ENCODE measurements at places on chromosomes 7 and 10.

- H3K4me1 ChIP-seq = peaks cover 5% of the 10 kb centered on the region
- no peaks in the 10 kb centered on the region for H3K36me3 ChIP-seq
- H3K4me3 ChIP-seq = no peak overlapping the region
Observed at GRCh38 chr7:84088802-84089201, 105.8 kb downstream of the SEMA3A start.

GRCh38 chr7:71017602-71018001, 114.3 kb upstream of the GALNT17 start:
- no peak overlapping the region for H3K4me3 ChIP-seq
- H3K4me1 ChIP-seq = no peaks in the 10 kb centered on the region
- no peaks in the 10 kb centered on the region for H3K27me3 ChIP-seq
- H3K27ac ChIP-seq = no peak overlapping the region
- H3K36me3 ChIP-seq = no peaks in the 10 kb centered on the region

DNA sequence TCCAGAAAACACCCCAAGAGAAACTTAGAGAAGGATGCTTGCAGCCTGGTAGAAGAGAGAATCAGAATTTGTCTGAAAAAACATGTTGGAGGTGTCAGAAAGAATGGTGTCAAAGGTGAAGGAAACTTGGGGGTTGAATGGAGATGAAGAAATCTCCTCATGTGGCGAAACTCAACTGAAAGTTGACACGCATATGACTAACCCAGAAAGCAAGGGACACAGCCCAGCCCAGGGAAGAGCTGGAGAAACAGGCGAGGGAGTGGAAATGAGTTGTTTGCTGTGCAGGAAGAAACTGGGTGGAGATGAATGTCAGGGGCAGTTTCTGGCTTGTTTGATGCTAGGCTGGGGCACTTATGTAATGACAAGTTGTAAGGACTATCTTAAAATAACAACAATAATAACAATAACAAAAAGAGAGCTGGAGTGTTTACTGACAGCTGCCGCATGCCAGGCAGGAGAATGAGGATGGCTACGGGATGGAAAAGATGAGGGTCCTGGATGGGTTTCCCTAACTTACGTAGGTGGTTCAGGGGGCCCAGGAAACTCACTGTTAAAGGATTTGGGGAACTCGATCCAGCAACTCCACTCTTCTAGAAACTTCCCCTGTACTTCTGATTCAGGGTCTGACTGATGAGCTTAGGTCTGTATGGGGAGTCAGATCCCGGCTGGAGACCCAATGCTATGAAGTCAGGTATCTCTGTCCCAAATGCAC, 57.4 kb downstream of the MAP3K8 start:
- DNase-seq = no peak
- H3K36me3 ChIP-seq = no peaks in the 10 kb centered on the region
- H3K4me3 ChIP-seq = no peak overlapping the region
- no peaks in the 10 kb centered on the region for H3K4me1 ChIP-seq

- no peaks in the 10 kb centered on the region for H3K36me3 ChIP-seq
- H3K27me3 ChIP-seq = peaks cover 2% of the 10 kb centered on the region
- no peaks in the 10 kb centered on the region for H3K4me1 ChIP-seq
- no peak overlapping the region for H3K27ac ChIP-seq
- H3K4me3 ChIP-seq = no peak overlapping the region
- DNase-seq = no peak
Observed at GRCh38 chr10:77392236-77392721, 245.3 kb downstream of the KCNMA1 start.

- no peak for DNase-seq
- peaks cover 17% of the 10 kb centered on the region for H3K36me3 ChIP-seq
- H3K4me3 ChIP-seq = no peak overlapping the region
- no peaks in the 10 kb centered on the region for H3K27me3 ChIP-seq
Observed at GRCh38 chr10:97673736-97674525, 13.1 kb downstream of the AVPI1 start.

DNA sequence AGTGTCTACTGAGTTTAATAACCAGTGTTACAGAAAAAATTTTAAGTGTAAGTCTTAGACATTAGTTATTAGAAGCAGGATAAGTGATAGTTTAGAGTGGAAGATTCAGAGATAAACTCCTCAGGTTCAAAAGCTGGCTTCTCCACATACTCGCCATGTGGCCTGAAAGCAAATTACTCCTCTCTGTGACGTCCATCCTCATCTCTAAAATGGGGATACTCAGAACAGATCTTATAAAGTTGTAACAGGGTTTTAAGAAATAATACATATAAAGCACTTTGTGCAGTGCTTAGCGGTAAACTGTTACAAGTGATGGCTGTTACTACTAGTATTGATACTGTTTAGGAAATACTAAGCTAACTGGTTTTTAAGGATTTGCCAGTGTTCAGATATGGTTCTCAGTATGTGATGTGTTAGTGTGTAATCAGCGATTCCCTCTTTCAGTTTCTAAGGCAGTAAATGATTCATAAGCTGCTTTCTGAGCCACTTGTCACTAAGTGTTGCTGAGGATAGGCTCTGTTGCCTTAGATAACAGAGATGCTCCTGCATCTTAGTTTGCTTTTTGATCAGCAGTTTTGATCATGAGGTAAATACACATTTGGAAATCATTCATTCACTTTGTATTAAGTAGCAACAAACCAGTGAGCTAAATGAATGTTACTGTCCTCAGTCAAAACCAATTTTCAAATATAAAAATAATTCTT, 58.7 kb downstream of the CYP51A1 start:
- no peak overlapping the region for H3K27ac ChIP-seq
- no peaks in the 10 kb centered on the region for H3K27me3 ChIP-seq
- no peaks in the 10 kb centered on the region for H3K4me1 ChIP-seq
- no peak overlapping the region for H3K4me3 ChIP-seq
- DNase-seq = no peak
- peaks cover 35% of the 10 kb centered on the region for H3K36me3 ChIP-seq

DNA sequence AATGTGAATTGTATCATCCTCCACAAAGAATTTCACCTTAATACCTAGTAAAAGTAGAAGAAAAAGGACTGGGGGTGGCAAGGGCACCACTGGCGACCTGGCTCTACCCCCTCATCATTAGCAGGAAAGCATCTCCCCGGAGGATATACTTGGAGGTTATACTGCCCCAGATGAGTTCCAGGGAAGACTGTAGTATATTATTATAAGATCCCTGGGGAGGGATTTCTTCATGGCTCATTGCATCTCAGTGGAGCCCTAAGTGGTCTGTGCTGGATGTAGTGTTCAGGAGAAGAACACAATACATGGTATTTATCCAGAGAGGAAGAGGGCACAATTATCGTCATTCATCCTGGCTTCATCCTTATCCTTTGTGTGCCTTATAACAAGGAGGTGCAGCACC, 14.2 kb upstream of the DYNC1I1 start:
- H3K4me3 ChIP-seq = no peak overlapping the region
- H3K27ac ChIP-seq = no peak overlapping the region
- H3K27me3 ChIP-seq = no peaks in the 10 kb centered on the region
- H3K4me1 ChIP-seq = no peaks in the 10 kb centered on the region
- H3K36me3 ChIP-seq = no peaks in the 10 kb centered on the region
- DNase-seq = no peak

GRCh38 chr10:3704565-3705325, 80.3 kb downstream of the KLF6 start:
- H3K4me1 ChIP-seq = no peaks in the 10 kb centered on the region
- no peaks in the 10 kb centered on the region for H3K36me3 ChIP-seq
- no peak overlapping the region for H3K27ac ChIP-seq
- H3K27me3 ChIP-seq = no peaks in the 10 kb centered on the region
- H3K4me3 ChIP-seq = no peak overlapping the region

GRCh38 chr10:129626309-129626708, 159.3 kb downstream of the MGMT start:
- H3K36me3 ChIP-seq = peaks cover 4% of the 10 kb centered on the region
- H3K4me1 ChIP-seq = no peaks in the 10 kb centered on the region
- H3K27me3 ChIP-seq = no peaks in the 10 kb centered on the region
- no peak overlapping the region for H3K27ac ChIP-seq
- no peak overlapping the region for H3K4me3 ChIP-seq

DNA sequence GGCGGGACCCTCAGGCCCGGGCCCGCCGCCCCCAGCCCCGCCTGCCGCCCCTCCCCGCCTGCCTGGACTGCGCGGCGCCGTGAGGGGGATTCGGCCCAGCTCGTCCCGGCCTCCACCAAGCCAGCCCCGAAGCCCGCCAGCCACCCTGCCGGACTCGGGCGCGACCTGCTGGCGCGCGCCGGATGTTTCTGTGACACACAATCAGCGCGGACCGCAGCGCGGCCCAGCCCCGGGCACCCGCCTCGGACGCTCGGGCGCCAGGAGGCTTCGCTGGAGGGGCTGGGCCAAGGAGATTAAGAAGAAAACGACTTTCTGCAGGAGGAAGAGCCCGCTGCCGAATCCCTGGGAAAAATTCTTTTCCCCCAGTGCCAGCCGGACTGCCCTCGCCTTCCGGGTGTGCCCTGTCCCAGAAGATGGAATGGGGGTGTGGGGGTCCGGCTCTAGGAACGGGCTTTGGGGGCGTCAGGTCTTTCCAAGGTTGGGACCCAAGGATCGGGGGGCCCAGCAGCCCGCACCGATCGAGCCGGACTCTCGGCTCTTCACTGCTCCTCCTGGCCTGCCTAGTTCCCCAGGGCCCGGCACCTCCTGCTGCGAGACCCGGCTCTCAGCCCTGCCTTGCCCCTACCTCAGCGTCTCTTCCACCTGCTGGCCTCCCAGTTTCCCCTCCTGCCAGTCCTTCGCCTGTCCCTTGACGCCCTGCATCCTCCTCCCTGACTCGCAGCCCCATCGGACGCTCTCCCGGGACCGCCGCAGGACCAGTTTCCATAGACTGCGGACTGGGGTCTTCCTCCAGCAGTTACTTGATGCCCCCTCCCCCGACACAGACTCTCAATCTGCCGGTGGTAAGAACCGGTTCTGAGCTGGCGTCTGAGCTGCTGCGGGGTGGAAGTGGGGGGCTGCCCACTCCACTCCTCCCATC, 82.7 kb downstream of the PAX2 start:
- peaks cover 21% of the 10 kb centered on the region for H3K27me3 ChIP-seq
- DNase-seq = peak; percentile 38
- no peaks in the 10 kb centered on the region for H3K36me3 ChIP-seq
- peaks cover 16% of the 10 kb centered on the region for H3K4me1 ChIP-seq
- H3K4me3 ChIP-seq = peak overlapping the region; percentile 38

DNA sequence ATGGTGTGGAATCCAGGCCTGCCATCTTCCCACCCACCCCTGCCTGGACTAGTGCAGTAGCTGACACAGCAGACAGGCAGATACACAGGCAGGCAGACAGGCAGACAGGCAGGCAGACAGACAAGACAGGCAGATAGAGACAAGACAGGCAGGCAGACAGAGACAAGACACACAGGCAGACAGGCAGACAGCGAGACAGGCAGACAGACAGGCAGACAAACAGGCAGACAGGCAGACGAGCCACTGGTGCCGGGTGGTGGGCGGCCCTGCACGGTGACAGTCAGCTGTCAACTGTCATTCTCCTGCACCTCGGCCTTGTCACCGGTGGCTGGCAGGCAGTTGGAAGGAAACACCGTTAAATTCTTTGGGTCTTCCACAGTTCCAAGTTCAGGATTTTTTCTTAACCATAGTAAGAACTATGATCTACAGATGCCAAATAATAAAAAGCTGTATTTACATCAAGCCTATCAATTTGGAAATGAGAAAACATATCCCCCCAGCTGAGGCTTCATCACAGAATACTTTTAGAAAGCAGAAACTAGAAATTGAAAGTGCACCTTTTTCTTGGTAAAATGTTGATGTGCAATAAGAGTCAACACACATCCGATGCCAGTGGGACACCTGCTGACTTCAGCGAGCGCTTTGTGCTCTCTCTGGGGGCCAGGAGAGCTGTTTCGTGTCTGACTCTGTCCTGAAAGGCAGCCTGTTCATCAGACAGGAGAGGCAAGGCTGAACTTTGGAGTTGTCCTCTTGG, 250.4 kb downstream of the DNAJB6 start:
- no peaks in the 10 kb centered on the region for H3K36me3 ChIP-seq
- H3K4me3 ChIP-seq = no peak overlapping the region
- H3K4me1 ChIP-seq = peaks cover 10% of the 10 kb centered on the region
- H3K27ac ChIP-seq = no peak overlapping the region
- DNase-seq = no peak

- no peak overlapping the region for H3K27ac ChIP-seq
- no peaks in the 10 kb centered on the region for H3K36me3 ChIP-seq
- DNase-seq = no peak
- no peak overlapping the region for H3K4me3 ChIP-seq
Observed at GRCh38 chr7:50221028-50221427, 83.5 kb upstream of the IKZF1 start.

GRCh38 chr10:566241-566885, 123.1 kb downstream of the DIP2C start:
- H3K4me1 ChIP-seq = no peaks in the 10 kb centered on the region
- no peak overlapping the region for H3K4me3 ChIP-seq
- H3K27me3 ChIP-seq = no peaks in the 10 kb centered on the region
- DNase-seq = no peak
- H3K27ac ChIP-seq = no peak overlapping the region

Data from T-cell (primary cell).